ENCODE measurements at places on chromosomes 2 and 18.
A peak's percentile ranks its signal among the peaks of the same experiment; 100 is the strongest.

DNA sequence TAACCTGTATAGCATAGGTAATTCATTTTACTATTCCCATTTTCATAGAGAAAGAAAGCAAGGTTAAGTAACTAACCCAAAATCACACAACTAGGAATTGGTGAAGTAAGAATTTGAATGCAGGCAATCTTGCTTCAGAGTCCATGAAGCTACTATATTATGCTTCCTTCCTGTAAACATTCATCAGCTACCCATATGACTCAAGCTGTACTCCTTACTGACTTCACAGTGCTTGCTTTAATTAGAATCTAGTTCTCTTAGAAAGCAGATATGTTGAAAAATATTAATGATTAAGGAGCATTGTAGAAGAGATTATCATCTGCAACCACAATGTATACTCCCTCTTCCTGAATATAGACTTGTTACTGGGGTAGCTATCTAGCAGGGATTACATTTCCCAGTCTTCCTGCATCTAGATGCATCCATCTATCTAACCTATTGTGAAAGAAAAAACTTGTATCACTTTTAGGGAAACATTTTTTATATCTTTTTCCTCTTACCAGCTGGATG lies 961.6 kb upstream of the CHAC2 start:
- H3K27ac ChIP-seq = no peak overlapping the region
- H3K4me1 ChIP-seq = no peaks in the 10 kb centered on the region
- H3K36me3 ChIP-seq = no peaks in the 10 kb centered on the region
- no peak overlapping the region for H3K4me3 ChIP-seq

DNA sequence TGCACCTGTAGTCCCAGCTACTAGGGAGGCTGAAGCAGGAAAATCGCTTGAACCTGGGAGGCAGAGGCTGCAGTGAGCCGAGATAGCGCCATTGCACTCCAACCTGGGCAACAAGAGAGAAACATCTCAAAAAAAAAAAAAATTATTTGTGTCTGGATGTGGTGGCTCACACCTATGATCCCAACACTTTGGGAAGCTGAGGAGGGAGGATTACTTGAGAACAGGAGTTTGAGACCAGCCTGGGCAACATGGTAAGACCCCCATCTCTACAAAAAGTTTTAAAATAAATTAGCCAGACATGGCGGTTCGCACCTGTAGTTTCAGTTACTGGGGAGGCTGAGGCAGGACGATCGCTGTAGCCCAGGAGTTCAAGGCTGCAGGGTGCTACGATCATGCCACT lies 1.6 kb upstream of the VAMP8 start:
- DNase-seq = no peak
- peak overlapping the region; percentile 94 for H3K27ac ChIP-seq
- H3K27me3 ChIP-seq = no peaks in the 10 kb centered on the region

DNA sequence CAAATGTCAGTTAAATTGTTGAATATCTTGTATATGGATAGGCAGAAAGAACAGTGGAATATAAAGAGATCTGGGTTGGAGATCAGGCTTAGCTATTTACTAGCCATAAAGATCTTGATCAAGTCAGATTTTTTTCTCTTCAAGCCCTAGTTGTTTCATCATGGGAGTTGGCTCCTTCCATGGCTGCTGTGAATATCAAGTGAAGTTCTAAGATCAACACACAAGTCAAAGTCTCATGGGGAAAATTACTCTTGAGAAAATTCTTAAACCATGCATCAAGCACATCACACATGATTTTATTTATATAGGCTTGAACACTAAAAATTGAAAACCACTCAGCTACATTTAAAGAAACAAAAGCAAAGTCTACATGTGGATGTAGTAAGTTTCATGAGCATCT lies 79.8 kb downstream of the C1D start:
- H3K36me3 ChIP-seq = no peaks in the 10 kb centered on the region
- H3K4me3 ChIP-seq = no peak overlapping the region
- no peaks in the 10 kb centered on the region for H3K4me1 ChIP-seq

DNA sequence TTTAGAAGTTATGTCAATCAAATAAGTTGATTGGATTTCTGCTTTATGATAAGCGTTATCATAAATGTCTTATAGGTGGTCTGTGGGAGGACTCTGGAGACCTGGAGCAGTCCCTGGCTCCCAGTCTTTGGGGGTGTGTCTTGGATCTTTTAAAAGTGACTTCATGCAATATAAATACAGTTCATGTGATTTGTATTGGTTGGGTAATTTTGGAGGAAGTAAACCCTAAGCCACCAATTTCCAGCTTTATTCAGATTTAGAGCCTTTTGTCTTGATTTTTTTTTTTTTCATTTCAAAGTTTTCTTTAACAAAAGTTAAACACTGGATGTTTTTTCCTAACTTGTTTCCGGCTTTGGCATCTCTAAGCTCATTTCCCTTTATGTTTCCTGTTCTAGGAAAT lies 68.8 kb downstream of the MAP4K4 start:
- H3K27ac ChIP-seq = peak overlapping the region; percentile 53
- no peak overlapping the region for H3K4me3 ChIP-seq
- H3K27me3 ChIP-seq = no peaks in the 10 kb centered on the region
- H3K4me1 ChIP-seq = peaks cover 76% of the 10 kb centered on the region
- DNase-seq = no peak

GRCh38 chr18:41391616-41392595 lies 563.1 kb upstream of the PIK3C3 start:
- no peaks in the 10 kb centered on the region for H3K27me3 ChIP-seq
- DNase-seq = peak; percentile 69
- no peak overlapping the region for H3K27ac ChIP-seq
- H3K4me3 ChIP-seq = no peak overlapping the region

DNA sequence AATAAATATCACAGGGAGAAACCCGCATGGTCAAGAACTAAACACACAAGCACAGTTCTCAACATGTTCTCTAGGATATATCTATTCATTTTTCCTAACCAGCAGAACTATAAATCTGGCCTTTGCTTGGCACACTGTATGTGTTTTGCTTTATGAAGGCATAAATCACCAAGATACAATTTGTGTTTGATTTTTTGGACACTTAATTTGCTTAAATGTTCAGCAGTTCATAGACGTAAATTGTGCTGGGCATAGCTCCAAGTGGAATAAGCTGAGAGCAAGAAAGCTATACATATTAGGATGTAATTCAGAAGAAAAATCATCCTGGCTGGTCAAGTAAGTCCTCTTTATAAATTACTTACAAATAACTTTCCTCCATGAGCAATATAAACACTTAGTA lies 341.5 kb upstream of the ATP5MC3 start:
- no peak overlapping the region for H3K4me3 ChIP-seq
- DNase-seq = no peak
- H3K4me1 ChIP-seq = no peaks in the 10 kb centered on the region
- H3K27me3 ChIP-seq = no peaks in the 10 kb centered on the region
- no peak overlapping the region for H3K27ac ChIP-seq

DNA sequence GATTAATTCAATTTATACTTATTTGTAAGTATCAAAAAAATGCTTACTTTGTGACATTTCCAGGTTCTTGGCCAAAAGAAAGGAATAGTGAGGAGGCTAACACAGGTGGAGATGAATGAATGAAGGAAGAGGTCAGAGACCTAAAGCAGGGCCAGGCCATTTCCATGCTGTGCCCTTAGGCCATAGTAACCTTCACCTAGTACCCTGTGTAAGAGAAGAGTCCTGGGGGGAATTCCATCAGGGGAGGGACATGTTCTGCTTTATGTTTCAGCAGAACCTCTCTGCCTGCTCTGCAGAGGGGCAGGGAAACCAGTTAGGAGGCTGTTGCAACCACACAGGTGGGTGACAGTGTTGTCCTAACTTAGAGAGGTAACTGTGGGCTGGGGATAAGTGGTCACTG lies 204.2 kb upstream of the CDH20 start:
- no peaks in the 10 kb centered on the region for H3K36me3 ChIP-seq
- no peaks in the 10 kb centered on the region for H3K4me1 ChIP-seq
- no peak for DNase-seq

- H3K4me3 ChIP-seq = no peak overlapping the region
- no peak for DNase-seq
- no peaks in the 10 kb centered on the region for H3K36me3 ChIP-seq
- H3K4me1 ChIP-seq = no peaks in the 10 kb centered on the region
- no peaks in the 10 kb centered on the region for H3K27me3 ChIP-seq
These were observed 105.3 kb upstream of the ACVR2A start for GRCh38 chr2:147739508-147739907.

GRCh38 chr18:13302040-13302439 lies 83.5 kb downstream of the LDLRAD4 start:
- H3K4me1 ChIP-seq = no peaks in the 10 kb centered on the region
- no peak overlapping the region for H3K27ac ChIP-seq
- no peaks in the 10 kb centered on the region for H3K27me3 ChIP-seq
- DNase-seq = no peak
- no peak overlapping the region for H3K4me3 ChIP-seq

DNA sequence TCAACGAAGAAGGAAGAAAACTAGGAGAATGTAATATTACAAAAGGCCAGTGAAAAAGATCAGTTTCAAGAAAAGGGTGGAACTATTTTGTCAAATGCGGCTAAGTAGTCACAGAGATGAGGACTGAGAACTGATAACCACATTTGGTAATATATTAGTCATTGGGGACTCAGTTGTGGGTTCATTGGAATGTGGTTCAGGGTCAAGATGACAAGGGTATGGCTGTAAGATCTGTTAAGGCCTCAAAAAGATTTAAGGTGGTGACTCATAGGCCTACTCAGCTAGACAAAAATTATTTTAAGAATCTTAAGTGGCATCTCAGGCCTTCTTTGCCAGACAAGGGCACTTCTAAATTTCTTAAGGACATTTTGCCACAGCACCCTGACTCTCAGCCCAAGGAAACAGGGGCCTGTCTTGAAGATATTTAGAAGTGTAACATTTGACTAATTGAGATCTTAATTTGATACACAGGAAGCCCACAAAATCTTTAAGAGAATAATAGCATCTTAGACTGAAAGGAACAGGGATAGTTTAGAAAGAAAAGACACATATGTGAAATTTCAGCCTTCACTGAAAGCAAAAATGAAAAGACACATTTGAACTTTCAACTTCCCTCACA lies 81.3 kb downstream of the STRADB start:
- no peak for DNase-seq
- no peaks in the 10 kb centered on the region for H3K4me1 ChIP-seq
- H3K36me3 ChIP-seq = no peaks in the 10 kb centered on the region
- no peak overlapping the region for H3K27ac ChIP-seq
- H3K4me3 ChIP-seq = no peak overlapping the region
- H3K27me3 ChIP-seq = no peaks in the 10 kb centered on the region

GRCh38 chr18:75016025-75016717 lies 192.8 kb downstream of the PTGR3 start:
- DNase-seq = no peak
- H3K4me1 ChIP-seq = no peaks in the 10 kb centered on the region
- no peaks in the 10 kb centered on the region for H3K27me3 ChIP-seq
- H3K36me3 ChIP-seq = no peaks in the 10 kb centered on the region

DNA sequence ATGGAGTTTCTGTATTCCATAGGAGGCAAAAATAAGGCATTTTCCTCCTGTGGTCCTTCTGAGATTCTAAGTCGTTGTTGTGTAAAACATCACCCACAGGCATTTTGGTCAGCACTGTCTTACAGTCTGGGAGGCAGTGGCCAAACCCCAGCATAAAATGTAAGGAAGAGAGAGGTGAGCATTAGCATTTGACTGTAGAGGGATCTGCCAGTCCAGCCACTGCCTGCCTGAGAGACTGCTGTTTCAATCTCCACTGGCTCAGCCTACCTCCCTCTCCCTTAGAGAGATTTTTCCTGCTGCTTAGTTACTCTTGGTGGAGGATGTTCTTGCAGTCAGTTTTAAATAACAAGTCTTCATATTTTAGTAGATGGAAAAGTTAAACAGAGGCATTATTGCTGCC lies 77.0 kb downstream of the ARHGEF33 start:
- no peaks in the 10 kb centered on the region for H3K36me3 ChIP-seq
- no peaks in the 10 kb centered on the region for H3K4me1 ChIP-seq
- H3K4me3 ChIP-seq = no peak overlapping the region
- no peaks in the 10 kb centered on the region for H3K27me3 ChIP-seq

- peaks cover 98% of the 10 kb centered on the region for H3K27me3 ChIP-seq
- DNase-seq = no peak
- no peak overlapping the region for H3K4me3 ChIP-seq
- H3K27ac ChIP-seq = no peak overlapping the region
- no peaks in the 10 kb centered on the region for H3K4me1 ChIP-seq
These were observed 3.6 kb downstream of the HOXD12 start for GRCh38 chr2:176103194-176103593.

DNA sequence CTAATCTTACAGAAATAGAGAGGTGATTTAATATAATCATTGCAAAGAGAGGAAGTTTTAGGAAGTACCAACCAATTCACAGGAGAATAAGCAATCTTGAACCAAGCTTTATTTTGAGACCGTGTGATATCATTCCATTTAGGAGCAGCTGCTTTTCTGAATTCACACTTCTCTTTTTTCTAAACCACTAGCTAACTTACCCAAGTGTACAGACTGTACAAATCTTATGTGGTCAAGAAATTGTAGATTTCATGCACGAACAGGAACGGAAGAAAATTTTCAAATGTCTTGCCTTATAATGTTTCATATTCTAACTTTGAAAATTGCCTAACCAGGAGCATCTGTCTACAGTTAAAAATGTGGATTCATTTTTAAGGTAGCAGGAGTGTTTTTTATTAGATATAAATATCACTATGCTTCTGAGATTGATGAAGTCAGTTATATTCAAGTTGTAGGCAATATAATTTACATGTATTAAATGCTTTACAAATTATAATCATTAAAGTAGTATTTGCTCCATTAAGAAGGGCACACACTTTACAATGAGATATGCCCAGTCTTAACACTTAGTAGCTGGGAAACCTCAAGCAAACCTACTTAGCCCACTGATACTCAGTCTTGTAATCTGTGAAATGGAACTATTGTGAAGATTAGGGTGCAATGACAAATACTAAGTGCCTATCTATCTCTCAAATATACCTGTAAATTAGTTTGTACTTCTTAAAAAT lies 302.2 kb upstream of the STON1 start:
- no peak overlapping the region for H3K4me3 ChIP-seq
- H3K4me1 ChIP-seq = no peaks in the 10 kb centered on the region
- H3K27ac ChIP-seq = peak overlapping the region; percentile 1
- H3K36me3 ChIP-seq = no peaks in the 10 kb centered on the region

- H3K27me3 ChIP-seq = peaks cover 37% of the 10 kb centered on the region
- DNase-seq = no peak
- H3K36me3 ChIP-seq = no peaks in the 10 kb centered on the region
- no peaks in the 10 kb centered on the region for H3K4me1 ChIP-seq
These were observed 684.4 kb downstream of the NRXN1 start for GRCh38 chr2:50347358-50348044.

GRCh38 chr2:189444322-189444721 lies 3.0 kb downstream of the WDR75 start:
- peaks cover 15% of the 10 kb centered on the region for H3K4me1 ChIP-seq
- no peaks in the 10 kb centered on the region for H3K27me3 ChIP-seq
- no peak overlapping the region for H3K4me3 ChIP-seq
- H3K27ac ChIP-seq = no peak overlapping the region
- peaks cover 9% of the 10 kb centered on the region for H3K36me3 ChIP-seq

GRCh38 chr2:6186332-6187151 lies 494.4 kb downstream of the SOX11 start:
- no peaks in the 10 kb centered on the region for H3K36me3 ChIP-seq
- H3K27ac ChIP-seq = peak overlapping the region; percentile 20
